ENCODE measurements at places on chromosomes 1 and 21. TPM values are rescaled to one million over a fixed set of nuclear protein-coding genes. Genes with fewer than 3 reads are reported as not detected.

The KIAA1614 gene
- total RNA-seq: 7.9 TPM

The TMEM53 gene
- 6.3 TPM for total RNA-seq

The AQP10 gene
- not detected for total RNA-seq

The SDC3 gene
- 16.1 TPM for total RNA-seq
